Stimulated activated CD4-positive, alpha-beta T cell treated with anti-CD3 and anti-CD28 coated beads, Interleukin-15, amount 100 ng/mL, for 1 hour (primary cell): ENCODE measurements at places on chromosomes 1 and 21.

DNA sequence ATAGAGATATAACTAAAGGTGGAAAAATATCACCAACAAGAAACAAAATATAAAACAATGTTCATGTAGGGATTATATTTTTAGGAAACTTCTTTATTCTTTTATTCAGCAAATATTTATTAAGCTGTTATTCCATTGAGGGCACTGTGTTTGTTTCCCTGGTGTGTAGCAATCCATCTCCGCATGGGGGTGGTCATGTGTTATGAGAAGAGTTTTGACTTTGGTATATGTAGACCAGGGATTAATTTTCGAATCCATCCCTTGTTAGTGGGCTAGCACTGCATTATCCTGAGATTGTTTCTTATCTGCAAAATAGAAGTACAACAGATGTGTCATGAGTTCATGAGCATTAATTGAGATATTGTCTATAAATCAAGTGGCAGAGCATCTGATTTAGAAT, 190.2 kb upstream of the LRRC7 start:
- no peak for DNase-seq

DNA sequence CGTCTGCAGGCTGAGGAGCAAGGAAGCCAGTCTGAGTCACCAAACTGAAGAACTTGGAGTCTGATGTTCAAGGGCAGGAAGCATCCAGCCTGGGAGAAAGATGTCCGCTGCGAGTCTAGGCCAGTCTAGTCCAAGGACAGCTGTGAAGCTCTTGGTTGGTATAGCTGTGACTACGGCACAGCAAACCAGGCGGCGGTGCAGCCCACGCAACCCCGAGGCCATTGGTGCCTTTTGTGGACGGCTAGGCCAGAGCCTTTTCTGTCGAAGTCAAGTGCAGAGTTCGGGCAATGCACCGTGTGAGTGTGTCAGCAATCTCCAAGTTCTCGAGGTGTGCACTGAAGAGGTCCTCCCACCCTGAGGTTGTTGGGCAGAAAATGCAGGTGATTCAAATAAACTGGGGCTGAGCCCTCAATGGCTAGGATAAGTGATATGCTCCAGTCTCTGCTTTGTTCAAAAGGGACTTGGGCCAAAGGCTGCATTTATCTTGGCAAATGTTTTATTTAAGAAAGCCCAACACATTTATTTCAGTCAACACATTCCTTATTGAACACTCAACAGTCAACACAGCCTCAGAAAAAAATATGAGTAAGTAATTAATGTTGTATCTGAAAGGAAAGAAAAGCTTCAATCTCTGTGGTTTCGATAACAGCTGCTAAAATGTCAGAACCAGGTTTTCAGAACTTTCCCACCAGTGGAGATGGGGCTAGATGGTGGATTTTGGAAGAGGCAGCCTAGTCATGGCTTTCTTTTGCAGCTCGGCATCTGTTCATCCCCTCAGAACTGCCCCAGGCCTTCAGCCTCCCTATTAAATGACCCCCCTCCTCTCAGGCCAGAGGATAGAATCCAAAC, 78.1 kb upstream of the COX20 start:
- DNase-seq: no peak

DNA sequence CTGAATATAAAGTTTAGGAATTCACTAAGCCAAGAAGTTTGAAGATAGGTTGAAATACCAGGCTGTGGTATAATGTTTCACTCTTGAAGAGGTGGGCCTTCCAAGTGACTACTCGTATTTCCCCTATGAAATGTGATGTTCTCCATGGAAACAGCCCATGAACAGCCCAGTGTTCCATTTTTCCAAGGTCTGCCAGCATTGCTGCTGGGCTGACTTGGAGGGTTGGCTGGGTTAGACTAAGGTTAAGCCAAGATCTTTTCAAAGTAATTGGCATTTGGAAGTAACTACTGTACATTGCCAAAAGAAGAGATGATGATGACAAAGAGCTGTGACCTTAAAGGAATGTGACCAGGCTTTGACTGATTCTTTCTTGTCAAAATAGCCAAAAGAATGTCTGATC, 73.8 kb downstream of the RPE65 start:
- DNase-seq: no peak

GRCh38 chr1:226405411-226405988, 2.4 kb downstream of the PARP1 start:
- DNase-seq: no peak

DNA sequence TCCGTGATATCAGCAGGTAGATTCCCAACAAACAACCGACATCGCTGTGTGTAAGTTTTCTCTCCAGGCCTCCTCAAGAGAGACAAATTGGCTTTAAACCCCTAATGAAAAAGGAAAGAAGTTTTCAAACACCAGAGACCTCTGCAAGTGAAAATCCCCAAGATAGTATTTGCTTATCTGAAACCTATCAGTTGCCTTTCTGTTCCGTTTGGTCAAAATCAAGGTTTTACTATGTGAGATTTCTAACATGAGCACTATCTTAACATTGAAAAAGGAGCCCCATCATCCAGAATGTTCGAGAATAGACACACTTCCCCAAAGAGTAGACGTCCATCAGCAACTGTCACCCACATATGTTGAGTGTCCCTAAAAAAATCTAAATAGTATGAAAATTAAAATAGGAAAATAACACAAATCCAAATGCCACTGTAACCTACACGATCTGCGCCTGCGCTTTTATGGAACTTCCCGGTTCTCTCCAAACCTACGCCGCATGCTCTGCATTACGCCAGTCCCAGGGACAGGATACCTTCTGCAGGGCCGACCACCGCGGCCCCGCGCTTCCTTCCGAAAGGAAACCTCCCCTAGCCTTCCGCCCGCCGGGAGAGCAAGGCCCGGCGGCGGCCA, 1.4 kb downstream of the SFPQ start:
- no peak for DNase-seq
